NCI-H82 (cell line): ENCODE measurements at places on chromosomes 16 and 17.

- DNase-seq, result no peak
Measured at GRCh38 chr16:80705596-80705995, 98.8 kb downstream of the CDYL2 start.

- DNase-seq, result no peak
Measured at GRCh38 chr17:34099859-34100515, 155.1 kb upstream of the CCL2 start.

GRCh38 chr17:44386182-44386525 is 3.3 kb downstream of the ITGA2B start:
- DNase-seq, result no peak

GRCh38 chr16:65123396-65124211 is 1.7 kb upstream of the CDH11 start:
- no peak for DNase-seq

DNA sequence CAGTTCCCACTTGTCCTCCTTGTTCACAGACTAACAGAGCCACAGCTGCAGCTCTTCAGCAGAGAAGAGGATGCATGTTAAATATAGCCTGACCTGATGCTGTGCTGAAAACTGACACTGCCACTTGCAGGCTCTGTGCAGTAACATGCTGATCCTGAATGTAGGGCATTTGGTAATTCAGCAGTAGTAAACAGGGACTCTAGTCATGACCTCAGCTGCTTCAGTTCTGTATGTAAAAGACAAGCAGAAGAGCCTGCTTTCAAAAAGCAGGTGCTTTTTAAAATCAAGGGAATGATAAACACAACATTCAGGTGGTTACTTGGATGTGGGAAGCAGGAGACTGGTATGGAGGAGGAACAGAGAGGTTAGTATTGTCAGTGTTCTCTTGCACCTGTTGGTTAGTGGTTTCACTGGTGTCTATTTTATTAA is 33.8 kb downstream of the ESRP2 start:
- no peak for DNase-seq

GRCh38 chr17:69870091-69870530 is 204.9 kb upstream of the KCNJ16 start:
- no peak for DNase-seq

DNA sequence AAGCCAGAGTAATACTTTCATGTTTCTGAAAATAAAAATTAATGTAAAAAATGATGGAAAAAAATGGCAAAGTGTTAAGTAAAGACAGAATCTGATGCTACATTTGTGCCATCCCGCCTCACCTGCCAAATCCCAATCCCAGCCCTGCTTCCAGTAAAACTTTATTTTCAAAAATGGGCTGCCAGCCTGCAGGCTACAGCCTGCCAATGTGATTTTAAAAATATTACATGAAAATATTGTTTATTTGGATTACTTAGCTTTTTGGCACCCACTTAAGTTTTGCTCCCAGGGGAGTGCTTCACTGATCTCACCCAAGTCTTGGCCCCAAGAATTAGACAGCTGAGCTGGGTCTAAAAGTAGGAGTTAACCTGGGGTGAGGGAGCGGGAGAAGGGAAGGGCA is 112.8 kb downstream of the C16orf78 start:
- DNase-seq, result no peak

- DNase-seq, result no peak
Measured at GRCh38 chr17:77467521-77467920, 326.8 kb downstream of the SEC14L1 start.

DNA sequence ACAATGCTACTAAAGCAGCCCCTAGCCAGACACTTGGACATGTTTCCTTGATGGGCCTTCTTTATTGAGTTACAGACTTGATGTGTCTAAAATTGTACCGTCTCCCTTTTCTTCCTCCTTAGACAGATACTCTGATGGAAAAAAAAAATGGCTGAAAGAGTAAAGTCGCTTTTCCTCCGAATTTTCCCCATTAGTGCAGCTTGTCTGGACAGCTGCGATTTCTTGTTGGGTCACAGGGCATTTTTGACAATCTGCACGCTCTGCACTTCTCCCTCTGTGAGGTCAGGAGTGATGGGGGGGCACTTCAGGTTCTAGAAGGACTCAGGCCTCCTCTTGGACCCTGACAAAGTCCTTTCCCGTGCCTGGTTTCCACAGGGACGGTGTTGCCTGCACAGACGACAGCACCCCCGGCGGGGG is 968 bp upstream of the PRKAR1A start:
- no peak for DNase-seq

DNA sequence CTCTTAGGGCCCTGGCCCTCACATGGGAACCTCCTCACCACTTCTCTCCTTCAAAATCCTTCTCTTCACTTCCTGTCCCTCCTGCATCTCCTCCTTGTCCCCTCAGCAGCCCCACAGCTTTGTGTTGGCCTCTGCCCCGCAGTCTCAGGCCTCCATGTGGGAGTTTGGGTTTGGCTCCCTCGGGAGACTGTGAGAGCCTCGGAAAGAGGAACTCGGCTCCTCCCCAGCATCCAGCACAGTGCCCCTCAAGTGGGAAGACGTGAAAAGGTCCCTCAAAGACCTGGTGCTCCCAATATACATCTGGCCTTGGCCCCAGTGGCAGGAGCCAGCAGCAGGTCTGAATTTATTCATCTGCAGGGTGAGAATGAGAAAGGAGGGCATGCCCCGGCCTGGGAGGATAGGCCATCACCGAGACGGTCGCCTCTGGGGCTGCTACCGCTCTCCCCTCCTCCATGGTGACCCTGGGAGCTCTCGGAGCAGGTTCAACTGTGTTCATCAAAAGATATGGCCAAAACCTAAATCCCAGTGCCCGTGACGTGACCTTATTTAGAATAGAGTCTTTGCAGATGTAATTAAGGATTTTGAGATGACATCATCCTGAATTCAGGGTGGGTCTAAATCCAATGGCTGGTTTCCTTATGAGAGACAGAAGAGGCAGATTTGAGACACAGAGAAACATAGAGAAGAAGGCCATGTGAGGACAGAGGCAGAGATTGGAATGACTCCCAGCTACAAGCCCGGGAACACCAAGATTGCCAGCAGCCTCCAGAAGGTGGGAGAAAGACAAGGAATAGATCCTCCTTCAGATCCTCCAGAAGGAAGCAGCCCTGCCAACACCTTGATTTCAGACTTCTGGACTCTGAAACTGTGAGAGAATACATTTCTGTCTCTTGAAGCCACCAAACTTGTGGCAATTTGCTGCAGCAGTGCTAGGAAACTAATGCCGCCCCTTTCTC is 135.1 kb downstream of the MRM1 start:
- DNase-seq, result no peak

- DNase-seq, result no peak
Measured at GRCh38 chr17:75737133-75737962, 16.1 kb downstream of the ITGB4 start.

DNA sequence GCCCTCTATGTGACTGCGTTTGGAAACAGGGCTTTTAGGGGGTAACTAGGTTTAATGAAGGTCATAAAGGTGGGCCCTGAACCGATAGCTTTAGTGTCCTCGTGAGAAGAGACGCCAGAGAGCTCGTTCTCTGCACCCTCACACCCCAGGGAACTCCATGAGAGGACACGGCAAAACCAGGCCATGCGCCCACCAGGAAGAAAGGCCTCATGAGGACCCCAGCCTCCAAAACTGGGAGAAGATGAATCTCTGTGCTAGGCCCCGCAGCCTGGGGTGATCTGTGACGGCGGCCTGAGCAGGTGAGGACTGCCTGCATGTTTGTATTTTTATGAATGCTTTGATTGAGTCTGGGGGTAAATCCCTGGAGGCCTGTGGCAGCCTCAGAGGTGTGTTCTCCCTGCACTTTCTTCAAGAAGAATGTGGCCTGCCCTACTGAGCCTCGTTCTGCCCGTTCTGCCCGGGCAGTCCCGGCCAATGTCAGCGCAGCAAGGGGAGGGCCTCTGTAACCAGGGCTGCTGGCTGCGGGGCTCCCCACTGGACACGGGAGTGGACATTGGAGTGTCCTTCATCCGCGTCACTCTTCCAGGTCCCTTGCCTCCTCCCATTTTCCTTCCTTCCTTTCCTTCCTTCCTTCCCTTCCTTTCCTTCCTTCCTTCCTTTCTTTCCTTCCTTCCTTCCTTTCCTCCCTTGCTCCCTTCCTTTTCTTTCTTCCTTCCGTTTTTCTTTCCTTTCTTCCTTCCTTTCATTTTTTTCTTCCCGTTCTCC is 6.8 kb upstream of the RNF213 start:
- DNase-seq, result no peak

DNA sequence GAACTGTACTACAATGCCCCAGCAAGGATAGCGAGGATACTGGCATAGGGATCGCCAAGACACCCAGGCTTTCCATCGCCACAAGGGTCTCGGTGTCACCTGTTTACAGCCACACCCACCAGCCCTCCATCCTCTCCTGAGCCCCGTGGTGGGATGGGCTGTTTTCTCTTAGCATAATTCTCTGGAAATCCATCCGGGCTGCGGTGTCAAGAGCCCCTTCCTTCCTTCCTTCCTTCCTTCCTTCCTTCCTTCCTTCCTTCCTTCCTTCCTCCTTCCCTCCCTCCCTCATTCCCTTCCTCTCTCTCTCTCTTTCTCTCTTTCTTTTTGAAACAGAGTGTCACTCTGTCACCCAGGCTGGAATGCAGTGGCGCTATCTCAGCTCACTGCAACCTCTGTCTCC is 36.0 kb upstream of the BAHCC1 start:
- no peak for DNase-seq

GRCh38 chr16:11915114-11915643 is 577 bp downstream of the GSPT1 start:
- no peak for DNase-seq

GRCh38 chr16:69417520-69418199 is 6.8 kb upstream of the CYB5B start:
- no peak for DNase-seq

- DNase-seq, result peak; percentile 64
Measured at GRCh38 chr16:85579191-85579590, 33.9 kb upstream of the GSE1 start.

DNA sequence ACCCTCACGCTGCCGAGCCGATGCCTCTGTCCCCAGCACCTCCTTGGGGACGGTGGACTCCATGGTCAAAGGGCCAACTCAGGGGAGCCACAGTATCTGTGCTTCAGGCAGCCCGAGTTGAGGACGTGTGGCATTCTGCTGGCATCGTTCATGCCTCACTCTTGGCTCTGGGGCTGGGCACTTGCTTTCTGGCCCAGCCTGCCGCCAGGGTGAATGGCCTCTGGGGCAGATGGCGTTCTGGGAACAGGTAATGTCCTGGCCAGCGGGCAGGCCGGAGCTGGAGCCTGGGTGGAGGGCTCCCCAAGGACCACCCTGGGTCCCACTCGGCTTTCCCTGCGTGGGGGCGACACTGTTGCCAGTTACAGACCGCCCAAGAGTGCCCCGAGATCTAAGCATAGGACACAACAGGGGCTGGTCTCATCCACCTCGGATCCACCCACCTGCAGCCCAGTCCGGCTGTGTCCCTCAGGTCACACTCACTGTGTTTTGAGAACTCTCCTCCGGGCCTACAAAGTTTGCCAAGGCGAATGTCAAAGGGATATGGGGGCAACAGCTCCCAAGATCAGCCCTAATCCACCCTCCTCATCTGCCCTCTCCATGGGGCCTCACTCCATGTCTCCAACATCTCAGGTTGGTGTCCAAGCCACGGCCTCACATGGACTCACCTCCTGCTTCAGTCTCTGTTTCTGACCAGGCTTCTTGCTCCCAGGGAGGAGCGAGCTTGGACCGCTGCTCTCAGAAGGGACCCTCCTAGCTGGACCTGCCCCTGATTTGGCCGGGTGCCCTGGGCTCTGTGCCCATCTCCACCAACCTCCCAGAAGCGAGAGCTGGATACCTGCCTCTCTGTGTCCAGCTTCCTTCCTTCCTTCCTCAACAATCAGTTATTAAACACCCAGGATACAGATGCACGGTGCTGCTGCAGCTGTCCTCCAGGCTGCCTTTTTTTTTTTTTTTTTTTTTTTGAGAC is 60.8 kb downstream of the TMEM235 start:
- no peak for DNase-seq

DNA sequence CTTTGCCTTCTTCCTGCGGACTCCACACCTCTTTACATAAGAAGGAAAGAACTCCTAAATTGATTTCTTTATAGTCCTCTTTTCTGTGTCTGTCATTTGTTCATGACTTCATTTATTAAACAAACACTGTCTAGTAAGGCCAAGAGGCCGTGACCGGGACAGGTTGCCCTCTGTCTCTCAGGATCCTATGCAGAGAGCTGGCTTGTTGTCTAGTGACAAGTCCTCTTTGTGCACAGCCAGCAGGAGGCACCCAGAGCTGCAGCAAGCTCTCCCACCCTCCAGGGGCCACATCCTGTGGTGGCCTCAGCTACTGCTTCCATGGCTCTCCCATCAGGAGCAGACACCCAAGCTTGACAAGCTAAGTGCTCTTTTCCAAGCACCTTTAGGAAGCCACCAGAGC is 50.6 kb downstream of the PLD6 start:
- DNase-seq, result no peak

DNA sequence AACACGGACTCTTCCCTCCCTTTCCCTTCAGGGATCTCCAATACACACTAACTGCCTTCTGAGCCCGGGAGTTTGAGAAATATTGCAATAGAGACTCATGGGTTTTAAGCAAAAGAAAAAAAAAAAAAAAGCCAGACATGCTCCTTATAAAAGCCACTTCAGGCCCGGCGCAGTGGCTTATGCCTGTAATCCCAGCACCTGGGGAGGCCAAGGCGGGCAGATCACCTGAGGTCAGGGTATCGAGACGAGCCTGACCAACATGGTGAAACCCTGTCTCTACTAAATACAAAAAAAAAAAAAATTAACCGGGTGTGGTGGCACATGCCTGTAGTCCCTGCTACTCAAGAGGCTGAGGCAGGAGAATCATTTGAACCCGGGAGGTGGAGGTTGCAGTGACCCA is 2.4 kb upstream of the HEXD start:
- no peak for DNase-seq

DNA sequence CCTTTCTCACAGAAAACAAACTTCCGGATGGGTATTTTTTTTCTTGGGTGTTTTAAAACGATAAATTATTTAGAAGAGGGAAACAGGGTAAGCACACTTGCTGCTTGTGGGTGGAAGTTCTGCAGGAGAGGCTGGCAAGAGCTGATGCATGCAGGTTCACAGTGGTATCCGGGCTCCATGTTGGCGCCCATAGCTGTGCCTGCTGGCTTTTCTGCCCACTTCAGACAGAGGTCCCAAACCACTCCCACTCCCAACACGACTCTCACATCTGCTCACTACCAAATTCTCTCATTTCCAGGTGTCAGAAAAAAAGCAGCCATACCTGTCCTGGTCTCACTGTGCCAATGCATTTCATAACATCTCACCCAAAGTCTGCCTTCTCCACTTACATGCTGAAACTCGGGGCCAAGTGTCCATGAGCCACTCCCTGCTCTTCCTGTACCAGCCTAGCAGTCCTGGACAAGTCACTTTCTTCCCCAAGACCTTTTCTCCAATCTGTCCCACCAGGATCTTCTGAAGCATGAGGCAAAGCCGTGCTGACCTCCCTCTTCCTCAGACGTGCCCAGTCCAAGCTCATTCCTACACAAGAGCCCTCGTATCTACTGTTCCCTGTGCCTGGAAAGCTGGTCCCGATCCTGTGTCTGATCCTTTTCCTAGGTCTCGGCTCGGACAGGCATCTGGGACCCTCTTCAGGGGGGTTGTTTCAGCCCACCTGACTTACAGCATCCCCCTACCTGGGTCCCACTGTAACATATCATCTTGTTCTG is 1.5 kb downstream of the CD300LF start:
- no peak for DNase-seq

- DNase-seq, result peak; percentile 39
Measured at GRCh38 chr17:80862481-80862961, 129.1 kb upstream of the CHMP6 start.
